IPS-NIHi11 (cell line): ENCODE measurements at places on chromosomes 6 and 20.
A peak's percentile ranks its signal among the peaks of the same experiment; 100 is the strongest.

DNA sequence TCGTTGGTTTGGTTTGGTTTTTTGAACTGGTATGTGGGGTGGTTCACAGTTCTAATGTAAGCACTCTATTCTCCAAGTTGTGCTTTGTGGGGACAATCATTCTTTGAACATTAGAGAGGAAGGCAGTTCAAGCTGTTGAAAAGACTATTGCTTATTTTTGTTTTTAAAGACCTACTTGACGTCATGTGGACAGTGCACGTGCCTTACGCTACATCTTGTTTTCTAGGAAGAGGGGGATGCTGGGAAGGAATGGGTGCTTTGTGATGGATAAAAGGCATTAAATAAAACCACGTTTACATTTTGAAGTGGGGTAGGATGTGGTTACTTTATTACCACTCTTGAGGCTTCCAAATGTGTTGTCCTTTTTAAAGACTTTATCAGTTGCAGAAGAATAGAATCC lies 168.0 kb downstream of the ZMYND8 start:
- DNase-seq, result no peak

GRCh38 chr20:20593447-20594170 lies 118.8 kb downstream of the RALGAPA2 start:
- DNase-seq, result peak; percentile 79

DNA sequence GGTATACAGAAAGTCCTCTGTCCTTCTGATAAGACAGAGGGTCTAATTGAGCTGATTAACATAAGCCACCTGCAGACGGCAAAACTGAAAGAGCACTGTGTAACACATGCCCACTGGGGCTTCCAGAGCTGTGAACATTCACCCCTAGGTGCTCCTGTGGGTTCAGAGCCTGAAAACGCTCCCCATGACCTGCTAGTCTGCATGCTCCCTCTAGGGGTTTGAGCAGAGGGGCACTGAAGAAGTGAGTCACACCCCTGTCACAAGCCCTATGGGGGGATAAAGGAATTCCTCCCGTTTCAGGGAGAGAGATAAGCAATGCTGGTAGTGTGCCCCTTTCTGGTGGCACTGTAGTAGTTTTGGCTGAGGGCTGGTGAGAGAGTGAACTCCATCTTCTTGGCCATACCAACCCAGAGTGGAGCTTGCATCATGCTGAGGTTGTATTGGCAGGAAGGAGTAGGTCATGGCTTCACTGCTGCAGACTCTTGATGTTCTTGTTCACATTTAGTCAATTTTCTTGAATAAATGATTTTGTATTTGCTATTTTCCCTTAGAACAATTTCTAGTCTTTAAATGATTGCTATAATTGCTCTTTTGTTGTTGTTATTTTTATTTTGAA lies 637.5 kb upstream of the MAN1A1 start:
- peak; percentile 5 for DNase-seq

DNA sequence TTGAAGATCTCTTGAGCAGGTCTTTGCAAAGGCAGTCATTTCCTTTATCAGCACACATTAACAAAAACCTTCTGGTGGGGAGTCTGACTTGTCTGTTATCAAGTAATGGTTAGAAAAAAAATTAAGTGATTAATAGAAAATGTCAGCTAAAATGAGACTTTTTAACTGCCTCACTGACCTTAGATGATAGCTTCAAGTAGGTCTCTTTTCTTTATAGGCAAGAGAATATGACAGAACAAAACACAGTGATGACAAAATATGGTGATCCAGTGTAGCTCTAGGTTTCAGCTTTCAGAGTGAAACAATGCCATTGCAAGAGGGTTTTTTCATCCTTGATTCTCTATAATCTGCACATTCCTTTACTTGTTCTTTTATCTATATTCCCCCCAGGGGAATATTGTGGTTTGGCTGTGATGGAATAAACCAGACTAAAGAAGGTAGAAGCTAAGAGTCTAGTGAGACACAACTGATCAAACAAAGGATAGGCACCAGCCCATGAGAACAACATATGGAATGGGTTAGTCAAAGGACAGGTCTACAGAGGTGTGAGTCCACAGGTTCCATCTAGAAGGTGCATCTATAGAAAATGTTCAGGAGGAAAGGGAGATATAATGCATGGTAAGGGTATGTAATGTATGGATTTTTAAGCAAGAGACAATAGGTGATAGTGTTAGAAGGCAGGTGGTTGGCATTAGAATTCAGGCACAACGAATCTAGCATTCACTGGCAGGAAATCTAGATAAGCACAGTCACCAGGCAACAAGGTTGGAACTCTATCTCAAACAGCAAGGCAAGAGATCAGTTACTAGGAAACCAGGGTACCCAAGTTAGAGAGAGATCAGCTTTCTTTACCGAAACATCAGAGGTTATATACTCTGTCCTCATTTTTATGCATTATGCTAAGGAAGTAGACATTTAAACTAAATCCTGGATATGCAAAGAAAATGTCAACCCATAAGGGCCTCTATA lies 228.9 kb upstream of the SMLR1 start:
- no peak for DNase-seq

- DNase-seq, result no peak
Observed at GRCh38 chr6:43716099-43716498, 28.5 kb upstream of the MRPS18A start.

- DNase-seq, result no peak
Observed at GRCh38 chr6:41658636-41659035, 20.4 kb downstream of the MDFI start.

- DNase-seq, result no peak
Observed at GRCh38 chr6:10272591-10272990, 142.3 kb downstream of the TFAP2A start.

- DNase-seq, result no peak
Observed at GRCh38 chr6:163526346-163526745, 111.8 kb downstream of the QKI start.

DNA sequence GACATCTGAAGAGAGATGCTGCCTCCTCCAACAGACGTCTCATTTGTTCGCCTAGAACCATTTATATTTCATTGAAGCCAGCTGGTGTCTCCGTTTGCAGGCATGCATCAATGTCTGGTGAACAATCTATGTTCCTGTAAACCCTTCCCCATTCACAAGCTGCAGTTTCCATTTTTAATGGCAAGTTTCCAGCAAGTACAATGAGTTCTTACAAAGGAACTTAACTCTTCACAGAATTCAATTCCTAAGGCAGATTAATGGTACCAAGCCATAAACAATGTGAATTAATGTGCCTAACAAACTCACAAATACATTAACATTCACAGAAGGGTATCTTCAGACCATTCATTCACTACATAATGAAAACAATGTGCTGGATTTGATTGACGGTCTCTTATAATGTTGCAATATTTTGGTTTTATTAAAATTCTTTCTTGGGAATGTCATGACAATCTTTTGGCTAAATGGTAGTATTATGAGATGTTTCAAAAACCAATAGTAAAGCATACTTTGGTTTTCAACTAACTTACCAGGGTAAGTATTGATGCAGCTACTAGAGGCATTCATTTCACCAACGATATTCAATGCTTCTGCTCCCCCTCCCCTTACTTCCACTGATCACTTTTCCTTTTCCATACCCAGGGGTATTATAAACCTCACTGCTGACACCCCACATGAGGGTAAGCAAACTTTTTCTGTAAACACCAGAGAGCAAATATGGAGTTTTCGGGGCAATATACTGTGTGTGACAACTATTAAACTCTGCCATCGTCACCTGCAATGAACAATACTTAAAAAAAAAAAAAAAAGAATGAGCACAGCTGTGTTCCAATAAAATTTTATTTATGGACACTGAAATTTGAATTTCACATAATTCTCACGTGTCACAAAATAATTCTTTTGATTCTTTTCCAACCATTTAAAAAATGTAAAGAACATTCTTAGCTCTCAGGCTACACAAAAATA lies 4.2 kb downstream of the AKIRIN2 start:
- DNase-seq, result no peak

DNA sequence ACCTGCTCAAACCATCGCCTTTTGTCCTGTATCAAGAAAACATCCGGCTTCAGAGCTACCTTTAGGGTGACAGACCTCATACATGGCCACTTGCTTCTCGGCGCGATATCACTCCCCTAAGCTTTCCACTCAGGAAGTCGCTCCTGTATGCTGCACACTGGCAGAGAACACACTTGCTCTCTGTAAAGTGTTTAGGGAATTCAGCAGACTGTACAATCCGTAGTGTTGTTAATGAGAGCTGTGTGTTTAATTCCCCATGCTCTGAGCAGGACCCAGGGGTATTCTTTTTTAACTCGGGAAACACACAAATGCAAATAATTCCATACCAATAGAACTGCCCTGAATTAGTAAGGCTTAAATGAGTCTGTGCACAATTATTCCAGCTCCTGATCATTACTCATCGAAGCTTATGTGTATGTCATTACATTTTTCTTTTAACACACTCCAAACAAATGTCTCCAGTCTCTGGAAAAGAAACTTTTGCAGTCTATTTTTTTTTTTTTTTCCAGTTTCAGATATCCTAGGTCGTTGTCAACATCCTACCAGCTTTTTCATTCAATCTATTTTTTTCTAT lies 338.7 kb upstream of the ARID1B start:
- no peak for DNase-seq

DNA sequence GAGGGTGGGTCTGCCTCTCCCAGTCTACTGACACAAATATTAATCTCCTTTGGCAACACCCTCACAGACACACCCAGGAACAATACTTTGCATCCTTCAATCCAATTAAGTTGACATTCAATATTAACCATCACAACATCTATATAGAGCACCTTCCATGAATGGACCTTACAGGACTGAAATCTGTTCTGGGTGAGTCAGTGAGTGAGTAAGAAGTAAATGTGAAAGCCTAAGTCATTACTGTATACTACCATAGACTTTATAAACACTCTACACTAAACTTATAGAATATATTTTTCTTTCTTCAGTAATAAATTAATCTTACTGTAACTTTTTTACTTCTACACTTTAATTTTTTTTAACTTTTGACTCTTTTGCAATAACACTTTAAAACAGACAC lies 993.8 kb upstream of the MAP3K7 start:
- DNase-seq, result no peak

- DNase-seq, result no peak
Observed at GRCh38 chr6:7680393-7681075, 45.4 kb upstream of the BMP6 start.

DNA sequence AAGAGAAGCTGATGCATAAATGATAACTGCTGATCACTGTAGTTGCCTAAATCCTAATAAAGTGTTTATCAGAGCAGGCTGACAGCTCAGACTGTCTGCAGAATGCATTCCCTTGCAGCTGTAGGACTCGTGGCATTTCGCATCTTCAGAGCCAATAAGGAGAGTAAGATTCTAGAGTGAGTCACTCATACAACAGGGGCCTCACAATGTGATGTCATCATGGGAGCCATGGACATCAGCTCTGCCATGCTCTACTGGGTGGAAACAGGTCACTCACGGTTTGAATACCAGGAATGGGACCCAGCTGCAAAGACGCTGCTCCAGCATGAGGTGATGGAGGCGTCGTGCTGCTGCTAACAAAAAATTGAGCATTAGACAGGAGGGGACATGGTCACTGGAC lies 7.4 kb downstream of the FAM209B start:
- no peak for DNase-seq

GRCh38 chr20:44182135-44182765 lies 4.7 kb downstream of the JPH2 start:
- no peak for DNase-seq

- DNase-seq, result no peak
Observed at GRCh38 chr6:91171754-91172462, 585.0 kb upstream of the MAP3K7 start.

DNA sequence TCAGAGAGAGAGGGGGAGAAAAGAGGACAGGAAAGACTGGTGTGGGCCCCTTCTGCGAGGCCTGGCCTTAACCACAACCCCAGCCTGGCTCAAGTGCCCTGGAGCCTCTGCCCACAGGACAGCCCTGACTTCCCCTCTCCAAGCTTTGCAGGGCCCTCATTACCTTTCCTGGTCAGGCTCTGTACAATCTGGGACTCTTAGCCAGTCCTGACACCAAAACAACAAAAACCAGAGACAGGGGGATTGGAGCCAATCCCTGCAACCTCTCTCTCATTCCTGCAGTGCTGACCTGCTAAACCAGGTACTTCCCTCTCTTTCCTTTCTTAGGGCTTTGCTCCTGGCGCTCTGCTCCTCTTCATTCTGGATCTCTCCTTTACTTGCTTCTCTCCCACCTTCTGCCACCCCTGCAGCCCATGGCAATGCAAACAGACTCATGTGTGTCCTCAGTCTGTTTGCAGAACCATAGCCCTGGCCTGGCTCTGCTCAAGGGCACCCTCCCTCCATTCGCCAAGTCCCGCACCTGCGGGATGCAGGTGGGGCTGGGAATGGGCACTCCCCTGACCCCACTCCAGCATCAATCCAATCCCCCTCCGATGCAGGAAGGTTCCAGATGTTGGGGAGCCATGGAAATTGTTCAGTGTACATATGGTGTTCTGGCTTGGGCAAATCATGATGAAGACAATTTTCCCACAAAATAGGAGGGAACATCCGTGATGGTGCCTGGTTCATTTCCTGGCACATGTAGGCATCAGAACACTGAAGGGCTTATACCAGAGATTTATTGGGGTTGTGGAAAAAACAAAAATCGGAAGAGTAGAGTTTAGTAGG lies 38.1 kb downstream of the RPP40 start:
- no peak for DNase-seq

DNA sequence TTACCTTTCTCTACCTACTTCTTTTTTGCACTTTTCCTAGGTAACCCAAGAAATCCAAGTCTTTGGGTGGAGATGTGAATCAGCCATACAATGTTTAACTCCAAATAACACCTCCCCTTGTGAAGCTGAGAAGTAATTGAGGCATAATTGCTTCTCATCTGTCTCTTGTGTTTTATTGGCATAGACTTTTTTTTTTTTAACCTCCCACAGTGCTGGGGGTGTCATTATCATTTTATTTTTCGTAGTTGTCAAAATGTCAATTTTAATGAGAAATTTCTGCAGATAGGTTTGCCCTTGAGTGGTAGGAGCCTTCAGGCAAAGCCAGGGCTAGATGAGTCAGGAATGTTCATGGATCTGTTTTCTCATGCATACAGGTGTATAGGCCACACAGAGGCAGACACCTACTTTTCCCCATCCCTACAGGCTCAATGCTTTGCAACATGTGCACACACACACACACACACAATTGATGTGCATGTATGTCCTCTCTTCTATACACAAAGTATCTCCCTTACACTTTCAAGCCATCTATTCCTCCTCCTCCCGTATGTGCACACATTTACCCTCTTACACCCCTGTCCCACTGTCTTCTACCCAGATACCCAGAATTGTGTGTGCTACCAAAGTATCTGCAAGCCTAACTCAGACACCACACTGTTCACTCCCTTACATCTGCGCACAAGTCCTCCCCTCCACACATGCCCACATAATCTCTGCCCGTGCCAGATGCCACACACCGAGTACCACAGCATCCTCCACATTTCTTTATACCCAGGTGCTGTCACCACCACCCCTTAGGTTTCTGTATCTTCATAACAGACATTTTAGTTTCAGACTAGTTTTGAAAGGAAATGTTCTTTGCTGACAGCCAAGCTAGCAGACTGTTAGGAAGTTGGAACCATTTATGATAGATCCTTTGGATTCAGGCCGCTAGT lies 22.0 kb downstream of the RALY start:
- DNase-seq, result no peak

DNA sequence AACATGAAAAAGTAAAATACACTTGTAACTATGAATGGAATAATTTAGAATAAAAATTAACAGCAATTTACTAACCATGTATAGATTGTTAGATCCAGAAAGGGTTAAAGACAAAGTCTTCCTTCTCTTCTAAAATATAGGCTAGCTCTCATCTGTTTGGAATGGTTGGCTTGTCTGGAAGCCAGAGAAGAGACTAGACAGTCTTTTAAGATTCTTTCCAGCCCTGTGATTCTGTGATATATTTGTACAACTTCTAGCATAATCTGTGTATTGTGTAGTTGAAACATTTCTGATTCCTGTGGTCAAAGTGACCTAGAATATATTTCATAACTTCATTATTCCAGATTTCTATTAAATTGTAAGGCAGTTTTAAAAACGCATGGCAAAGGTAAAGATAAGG lies 196.6 kb downstream of the UST start:
- DNase-seq, result no peak
